GM12878 (cell line): ENCODE measurements at places on chromosomes 5 and 9. TPM values are rescaled to one million over a fixed set of nuclear protein-coding genes. Genes with fewer than 3 reads are reported as not detected.

GRCh38 chr5:122844136-122844909 lies 1.1 kb upstream of the SNX24 start:
- no peaks in the 10 kb centered on the region for H3K36me3 ChIP-seq
- no peak for DNase-seq
- peaks cover 6% of the 10 kb centered on the region for H3K4me1 ChIP-seq
- H3K27me3 ChIP-seq, result no peaks in the 10 kb centered on the region
- H3K27ac ChIP-seq, result no peak overlapping the region

GRCh38 chr5:43609752-43610151 lies 6.8 kb downstream of the NNT start:
- DNase-seq, result no peak
- no peak overlapping the region for H3K27ac ChIP-seq
- peaks cover 34% of the 10 kb centered on the region for H3K36me3 ChIP-seq
- H3K27me3 ChIP-seq, result no peaks in the 10 kb centered on the region
- no peaks in the 10 kb centered on the region for H3K4me1 ChIP-seq

GRCh38 chr9:99818500-99818899 lies 3.2 kb upstream of the NR4A3 start:
- peak overlapping the region; percentile 77 for H3K4me3 ChIP-seq
- H3K27me3 ChIP-seq, result no peaks in the 10 kb centered on the region
- H3K4me1 ChIP-seq, result peaks cover 5% of the 10 kb centered on the region
- H3K27ac ChIP-seq, result peak overlapping the region; percentile 92
- no peak for DNase-seq

GRCh38 chr9:116423149-116423548 lies 264.0 kb upstream of the TRIM32 start:
- no peak for DNase-seq
- no peaks in the 10 kb centered on the region for H3K36me3 ChIP-seq
- no peaks in the 10 kb centered on the region for H3K4me1 ChIP-seq

- H3K4me3 ChIP-seq, result no peak overlapping the region
Observed at GRCh38 chr5:149313151-149313841, 32.0 kb upstream of the GRPEL2 start.

DNA sequence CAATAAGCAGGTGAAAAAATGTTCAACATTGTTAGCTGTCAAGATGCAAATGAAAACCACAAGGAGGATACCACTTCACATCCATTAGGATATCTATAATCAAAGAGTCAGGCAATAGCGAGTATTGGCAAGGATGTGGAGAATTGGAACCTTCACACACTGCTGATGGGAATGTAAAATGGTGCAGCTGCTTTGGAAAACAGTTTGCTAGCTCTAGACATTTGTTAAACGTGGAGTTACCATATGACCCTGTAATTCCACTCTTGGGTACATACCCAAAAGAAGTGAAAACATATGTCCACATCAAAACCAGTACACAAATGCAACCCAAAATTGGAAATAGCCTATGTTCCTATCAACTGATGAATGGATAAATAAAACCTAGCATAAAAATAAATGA lies 37.4 kb downstream of the SCAMP1 start:
- H3K27ac ChIP-seq, result no peak overlapping the region
- no peak for DNase-seq
- H3K27me3 ChIP-seq, result no peaks in the 10 kb centered on the region
- H3K4me1 ChIP-seq, result no peaks in the 10 kb centered on the region
- no peaks in the 10 kb centered on the region for H3K36me3 ChIP-seq

- no peak for DNase-seq
- H3K27ac ChIP-seq, result no peak overlapping the region
- H3K4me1 ChIP-seq, result peaks cover 8% of the 10 kb centered on the region; the same call in 1 of the 2 replicates
- no peaks in the 10 kb centered on the region for H3K36me3 ChIP-seq
Observed at GRCh38 chr5:75067434-75067833, 15.1 kb upstream of the GCNT4 start.

DNA sequence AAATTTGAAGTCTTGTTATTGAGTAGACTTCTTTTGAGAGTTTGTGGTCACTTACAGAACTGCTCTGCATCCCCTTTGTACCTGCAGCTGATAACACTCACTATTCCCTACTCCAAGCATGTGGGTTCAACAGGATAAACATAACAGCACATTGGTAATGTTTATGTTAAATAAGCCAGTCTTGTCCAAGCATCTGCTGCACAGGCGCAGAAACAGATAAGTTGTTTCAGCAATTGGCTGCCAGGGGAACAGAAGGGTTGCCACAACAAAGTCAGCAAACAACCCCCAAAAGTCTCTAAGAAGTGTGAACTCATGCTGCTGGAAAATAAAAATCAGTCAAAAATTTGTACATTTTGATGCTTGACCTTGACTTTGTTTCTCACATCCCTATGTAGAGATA lies 174.6 kb downstream of the GDNF start:
- H3K4me1 ChIP-seq, result no peaks in the 10 kb centered on the region
- no peak for DNase-seq
- no peaks in the 10 kb centered on the region for H3K27me3 ChIP-seq
- H3K36me3 ChIP-seq, result no peaks in the 10 kb centered on the region
- no peak overlapping the region for H3K4me3 ChIP-seq

DNA sequence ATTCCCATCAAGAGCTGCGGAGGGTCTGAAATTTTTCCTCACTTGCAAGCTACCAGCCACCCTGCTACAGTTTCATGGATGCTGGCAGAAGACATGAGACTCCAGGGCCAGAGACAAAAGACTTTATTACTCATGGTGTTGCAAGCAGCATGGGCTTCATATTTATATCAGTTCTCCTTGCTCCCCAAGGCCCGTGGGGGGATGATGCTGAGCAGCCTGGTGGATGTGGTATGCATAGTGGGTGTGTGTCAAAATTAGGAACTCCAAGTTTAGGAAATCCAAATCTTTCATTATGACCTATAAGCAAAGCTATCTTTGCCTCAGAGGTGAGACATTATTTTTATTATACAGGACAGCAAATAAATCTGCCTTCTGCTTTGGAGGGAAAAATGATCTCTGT lies 105.7 kb upstream of the ALDH1B1 start:
- no peak for DNase-seq
- no peak overlapping the region for H3K27ac ChIP-seq

The TGFBI gene
- 0.64 and 1.3 TPM in 2 replicates for total RNA-seq

The RNF183 gene
- not detected in 2 replicates for total RNA-seq

The CSF2 gene
- 0.85 and 1.4 TPM in 2 replicates for total RNA-seq
